Mammary epithelial cell (primary cell): ENCODE measurements at places on chromosomes 5 and 9.
A peak's percentile ranks its signal among the peaks of the same experiment; 100 is the strongest.

GRCh38 chr5:131212471-131213021 is 41.8 kb downstream of the LYRM7 start:
- no peak for DNase-seq

DNA sequence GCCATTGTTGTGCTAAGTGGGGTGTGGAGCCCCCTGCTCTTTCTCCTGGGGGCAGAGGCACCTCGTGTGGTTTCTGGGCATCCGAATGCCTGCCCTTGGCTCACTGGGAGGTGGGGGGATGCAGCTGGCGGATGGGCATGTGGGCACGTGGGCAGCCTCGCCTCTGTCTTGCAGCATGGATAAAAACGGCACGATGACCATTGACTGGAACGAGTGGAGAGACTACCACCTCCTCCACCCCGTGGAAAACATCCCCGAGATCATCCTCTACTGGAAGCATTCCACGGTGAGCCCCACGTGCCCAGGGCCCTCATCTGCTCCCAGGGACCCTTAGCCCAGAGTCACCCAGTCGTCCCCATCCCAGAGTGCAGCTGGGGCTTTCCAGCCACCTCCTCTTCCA is 25.3 kb downstream of the PTGES2 start:
- no peak for DNase-seq

- peak; percentile 40 for DNase-seq
Measured at GRCh38 chr5:87411973-87412629, 629 bp downstream of the CCNH start.

GRCh38 chr5:33425314-33425713 is 15.5 kb upstream of the TARS1 start:
- no peak for DNase-seq

DNA sequence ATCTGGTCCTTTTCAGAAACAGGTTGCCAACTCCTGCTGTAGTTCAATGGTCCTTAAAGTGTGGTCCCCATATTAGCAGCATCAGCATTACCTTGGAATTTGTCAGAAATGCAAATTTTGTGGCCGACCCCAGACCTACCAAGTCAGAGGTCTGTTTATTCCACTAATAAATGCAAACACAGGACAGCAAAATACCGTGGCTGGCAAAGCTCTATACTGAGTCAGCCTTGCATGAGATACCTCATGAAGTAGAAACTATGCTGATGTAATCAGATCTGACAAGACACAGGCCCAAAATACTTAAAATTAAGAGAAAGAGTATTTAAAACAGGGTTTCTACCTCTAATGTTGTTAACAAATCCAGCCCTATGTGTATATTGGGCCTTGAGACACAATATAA is 3.0 kb downstream of the GOLM1 start:
- no peak for DNase-seq

GRCh38 chr5:154498591-154498990 is 20.6 kb upstream of the HAND1 start:
- DNase-seq = no peak

DNA sequence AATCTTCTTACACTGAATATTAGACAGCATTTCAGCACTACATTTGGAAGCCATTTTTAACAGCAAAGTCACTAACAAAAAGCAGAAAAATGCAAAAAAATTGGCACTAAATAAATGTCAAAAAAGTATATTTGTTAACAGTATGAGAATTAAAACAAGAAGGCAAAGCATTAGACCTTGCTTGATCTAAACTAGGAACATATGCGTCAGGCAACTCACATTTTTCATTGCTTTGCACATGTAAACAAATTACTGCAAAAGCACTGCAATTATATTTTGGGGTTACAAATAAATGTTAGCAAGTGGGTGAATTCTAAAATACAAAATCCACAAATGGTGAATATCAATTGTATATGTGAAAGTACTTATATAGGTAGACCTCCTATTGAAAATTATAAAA is 49.0 kb upstream of the RAPGEF6 start:
- no peak for DNase-seq

DNA sequence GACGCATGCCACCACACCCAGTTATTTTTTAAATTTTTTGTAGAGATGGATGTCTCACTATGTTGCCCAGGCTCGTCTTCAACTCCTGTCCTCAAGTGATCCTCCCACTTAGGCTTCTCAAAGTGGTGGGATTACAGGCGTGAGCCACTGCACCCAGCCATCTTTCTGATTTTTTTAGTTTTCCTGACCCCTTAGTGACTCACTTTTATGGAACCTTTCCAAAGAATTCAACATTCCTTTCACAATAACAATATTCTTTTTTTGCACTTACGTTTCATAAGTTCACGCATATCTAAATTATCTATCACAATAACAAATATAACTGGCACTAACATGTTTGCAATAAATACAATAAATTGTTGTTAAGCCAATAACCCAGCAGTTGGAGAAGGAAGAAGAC is 8.5 kb downstream of the ELOVL7 start:
- DNase-seq = peak; percentile 19

- DNase-seq = no peak
Measured at GRCh38 chr5:115859378-115859777, 17.6 kb downstream of the AP3S1 start.

GRCh38 chr5:4625206-4625896 is 514.8 kb upstream of the ADAMTS16 start:
- DNase-seq = no peak
